ENCODE measurements at places on chromosomes 11 and 22.

DNA sequence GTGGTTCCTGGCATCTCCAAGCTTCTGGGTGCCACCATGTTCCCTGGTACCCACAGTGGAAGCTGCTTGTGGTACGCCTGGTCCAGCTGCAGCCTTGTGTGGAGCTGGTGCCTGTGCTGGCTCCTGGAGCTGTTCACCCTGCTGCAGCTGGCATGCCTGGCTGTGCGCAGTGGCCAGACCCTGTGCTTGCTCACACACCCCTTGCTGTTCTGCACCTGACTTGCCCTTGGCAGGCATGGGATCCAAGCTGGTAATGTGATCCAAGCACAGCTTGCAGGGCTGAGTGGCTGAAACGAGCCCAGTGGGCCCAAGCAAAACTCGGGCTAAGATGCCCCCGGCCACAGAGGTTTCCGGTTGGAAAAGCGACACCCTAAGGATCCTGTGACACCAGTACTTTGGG lies 104.7 kb upstream of the CLMP start:
- DNase-seq, result no peak

- no peak for DNase-seq
These were observed 96.4 kb downstream of the AMOTL1 start for GRCh38 chr11:94864506-94865045.

DNA sequence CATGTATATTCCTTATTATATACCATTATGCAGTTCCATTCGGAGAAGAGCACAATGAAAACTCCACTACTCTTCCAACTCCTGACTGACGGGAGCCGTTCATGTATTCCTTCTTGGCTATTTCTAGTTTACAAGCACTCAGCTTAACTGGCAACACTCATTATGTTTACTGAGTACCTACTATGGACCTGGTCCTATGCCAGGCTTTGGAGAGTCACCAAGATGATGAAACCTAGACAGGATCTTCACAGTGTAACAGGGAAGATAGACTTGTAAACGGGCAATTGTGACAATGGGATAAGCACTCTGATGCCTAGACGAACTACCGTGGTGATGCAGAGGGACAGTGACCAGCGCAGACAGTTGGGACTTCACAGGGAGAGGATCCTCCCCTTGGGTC lies 22.3 kb upstream of the ST3GAL4 start:
- no peak for DNase-seq

DNA sequence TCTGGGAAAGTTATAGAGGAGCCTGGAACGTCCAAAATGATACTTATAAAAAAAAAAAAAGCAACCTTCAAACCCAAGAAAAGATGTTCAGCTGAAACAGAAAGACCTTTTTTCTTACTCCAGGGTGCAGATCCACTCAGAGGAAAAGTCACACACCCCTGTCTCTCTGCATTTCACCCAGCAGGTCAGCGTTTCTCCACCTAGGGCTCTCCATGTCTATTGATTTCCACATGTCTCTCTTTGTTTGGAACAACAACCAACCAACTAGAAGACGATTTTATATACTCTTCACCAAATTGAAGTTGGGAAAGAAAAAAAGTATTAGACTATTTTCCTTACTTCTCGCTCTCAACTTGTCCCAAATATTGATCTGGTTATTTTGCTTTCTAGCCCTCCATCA lies 42.2 kb upstream of the BLID start:
- DNase-seq, result no peak

DNA sequence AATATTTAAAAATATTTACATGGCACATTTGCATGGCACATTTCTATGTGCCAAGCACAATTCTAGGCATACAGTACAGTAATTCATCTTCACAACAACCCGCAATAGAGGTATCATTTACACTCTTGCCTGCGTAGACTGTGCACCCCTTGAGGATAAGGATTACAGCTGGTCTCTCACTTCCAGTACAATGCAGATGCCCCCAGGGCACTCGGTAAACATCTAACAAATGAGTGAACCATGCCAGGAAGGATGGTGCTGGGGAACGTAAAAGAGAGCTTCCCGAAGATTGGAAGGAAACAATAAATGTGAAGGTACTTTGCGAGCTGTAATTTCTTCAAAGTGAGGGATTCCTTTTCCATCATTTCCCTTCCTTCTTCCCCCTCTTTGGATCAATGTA lies 1.3 kb downstream of the PRPF19 start:
- no peak for DNase-seq

DNA sequence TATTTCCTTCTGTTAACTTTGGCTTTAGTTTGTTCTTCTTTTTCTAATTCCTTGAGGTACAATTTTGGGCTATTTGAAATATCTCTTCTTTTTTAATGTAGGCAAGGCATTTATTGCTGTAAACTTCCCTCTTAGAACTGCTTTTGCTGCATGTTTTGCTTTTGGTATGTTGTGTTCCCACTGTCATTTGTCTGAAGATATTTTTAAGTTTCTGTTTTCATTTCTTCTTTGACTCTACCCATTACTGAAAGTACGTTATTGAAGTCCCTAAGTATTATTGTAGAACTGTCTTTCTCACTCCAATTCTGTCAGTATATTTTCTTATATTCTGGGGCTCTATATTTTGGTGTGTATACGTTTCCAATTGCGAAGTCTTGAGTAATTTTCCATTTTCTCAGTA lies 77.9 kb downstream of the KCNQ1OT1 start:
- no peak for DNase-seq

DNA sequence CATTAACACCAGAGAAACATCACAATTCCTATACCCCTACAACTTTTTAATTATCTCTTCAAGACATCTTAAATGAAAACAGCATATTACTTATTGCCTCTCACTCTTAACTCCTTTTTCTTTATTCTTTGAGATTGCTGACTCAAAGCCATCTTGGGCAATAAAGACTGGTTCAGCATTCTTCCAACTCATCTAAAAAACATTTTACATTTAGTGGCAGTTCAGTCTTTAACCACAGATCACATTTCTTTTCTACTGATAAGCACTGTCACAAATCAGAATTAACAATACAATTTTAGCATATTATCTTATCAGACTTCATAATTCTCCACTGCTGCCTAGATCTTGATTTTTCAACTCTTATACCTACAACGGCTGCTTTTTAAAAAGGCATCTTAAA lies 34.0 kb downstream of the SIK3 start:
- no peak for DNase-seq

DNA sequence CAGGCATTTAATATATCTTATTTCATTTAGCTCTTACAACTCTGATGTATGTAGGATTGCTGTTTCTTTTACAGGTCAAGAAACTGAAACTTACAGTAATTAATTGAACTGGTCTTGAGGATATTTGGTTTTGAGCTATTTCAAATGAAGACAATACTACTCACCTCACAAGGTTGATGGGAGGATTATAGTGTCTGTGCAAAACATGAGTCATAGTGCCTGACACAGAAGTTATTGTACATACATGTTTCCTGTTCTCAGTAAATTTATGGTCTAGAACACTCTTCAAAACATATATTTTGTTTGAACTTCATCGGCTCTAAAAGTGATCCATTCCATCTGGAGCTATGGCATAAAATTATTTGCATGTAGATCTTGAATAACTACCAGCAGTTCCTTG lies 61.9 kb downstream of the CECR2 start:
- no peak for DNase-seq

- no peak for DNase-seq
These were observed 154.6 kb downstream of the MAML2 start for GRCh38 chr11:96188243-96189006.

DNA sequence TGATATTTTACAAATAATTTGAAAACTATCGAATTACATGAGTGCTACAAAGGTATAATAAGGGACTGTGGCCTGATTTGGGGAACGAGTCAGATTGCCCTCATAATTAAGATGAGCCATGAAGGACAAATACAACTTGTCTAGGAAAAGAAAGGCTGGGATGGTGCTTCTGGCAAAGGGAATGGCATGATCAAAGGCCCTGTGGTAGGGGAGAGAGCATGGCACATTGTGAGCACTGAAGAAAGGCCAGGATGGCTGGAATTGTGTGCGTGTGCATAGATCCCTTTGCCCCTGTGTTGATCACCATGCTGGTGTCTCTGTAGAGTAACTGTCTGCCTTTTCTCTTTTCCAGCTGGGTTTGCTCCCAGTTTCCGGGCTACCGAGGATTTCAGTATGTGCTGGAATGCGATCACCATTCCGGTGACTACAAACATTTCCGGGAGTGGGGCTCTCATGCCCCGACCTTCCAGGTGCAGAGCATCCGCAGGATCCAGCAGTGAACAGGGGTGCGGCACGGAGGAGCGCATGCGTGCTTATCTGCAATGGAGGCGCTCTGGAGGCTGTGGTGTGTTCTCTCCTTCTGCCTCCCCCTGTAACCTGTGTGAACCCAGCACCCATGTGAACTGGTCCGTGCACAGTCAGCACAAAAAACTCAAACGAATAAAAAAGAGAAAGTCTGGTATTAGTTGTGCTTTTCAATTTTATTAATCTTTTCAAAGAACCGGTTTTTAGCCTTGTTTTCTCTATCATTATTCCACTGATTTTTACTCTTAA lies 8.4 kb downstream of the CRYBA4 start:
- no peak for DNase-seq

GRCh38 chr11:1011320-1011698 lies 25.2 kb downstream of the MUC6 start:
- DNase-seq, result no peak

- no peak for DNase-seq
These were observed 2.1 kb downstream of the ADA2 start for GRCh38 chr22:17217179-17217578.

- no peak for DNase-seq
These were observed 168.9 kb upstream of the CHORDC1 start for GRCh38 chr11:90391756-90392155.

DNA sequence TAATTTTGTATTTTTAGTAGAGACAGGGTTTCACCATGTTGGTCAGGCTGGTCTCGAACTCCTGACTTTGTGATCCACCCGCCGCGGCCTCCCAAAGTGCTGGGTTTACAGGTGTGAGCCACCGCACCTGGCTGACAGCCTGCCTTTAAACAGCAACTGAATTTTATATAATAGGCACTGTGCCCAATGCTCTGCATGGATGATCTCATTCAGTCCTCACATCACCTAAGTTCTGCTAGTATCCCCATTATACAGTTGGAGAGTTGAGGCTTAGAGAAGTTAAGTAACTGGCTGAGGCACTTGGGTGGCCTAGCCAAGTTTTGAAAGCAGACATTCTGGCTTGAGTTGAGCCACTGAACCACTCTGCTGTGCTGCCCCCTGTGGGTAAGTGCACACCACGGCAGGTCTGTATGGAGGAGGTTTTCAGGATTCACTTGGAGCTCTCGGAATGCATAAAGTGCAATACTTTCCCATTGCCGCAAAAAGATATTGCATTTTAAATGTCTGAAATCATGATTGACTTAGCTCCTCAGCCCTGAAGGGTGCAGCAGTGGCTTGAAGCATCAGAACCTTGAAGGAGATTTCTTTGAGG lies 112.4 kb downstream of the LDLRAD3 start:
- DNase-seq, result no peak

GRCh38 chr11:103069367-103069766 lies 22.6 kb downstream of the DCUN1D5 start:
- DNase-seq, result no peak

DNA sequence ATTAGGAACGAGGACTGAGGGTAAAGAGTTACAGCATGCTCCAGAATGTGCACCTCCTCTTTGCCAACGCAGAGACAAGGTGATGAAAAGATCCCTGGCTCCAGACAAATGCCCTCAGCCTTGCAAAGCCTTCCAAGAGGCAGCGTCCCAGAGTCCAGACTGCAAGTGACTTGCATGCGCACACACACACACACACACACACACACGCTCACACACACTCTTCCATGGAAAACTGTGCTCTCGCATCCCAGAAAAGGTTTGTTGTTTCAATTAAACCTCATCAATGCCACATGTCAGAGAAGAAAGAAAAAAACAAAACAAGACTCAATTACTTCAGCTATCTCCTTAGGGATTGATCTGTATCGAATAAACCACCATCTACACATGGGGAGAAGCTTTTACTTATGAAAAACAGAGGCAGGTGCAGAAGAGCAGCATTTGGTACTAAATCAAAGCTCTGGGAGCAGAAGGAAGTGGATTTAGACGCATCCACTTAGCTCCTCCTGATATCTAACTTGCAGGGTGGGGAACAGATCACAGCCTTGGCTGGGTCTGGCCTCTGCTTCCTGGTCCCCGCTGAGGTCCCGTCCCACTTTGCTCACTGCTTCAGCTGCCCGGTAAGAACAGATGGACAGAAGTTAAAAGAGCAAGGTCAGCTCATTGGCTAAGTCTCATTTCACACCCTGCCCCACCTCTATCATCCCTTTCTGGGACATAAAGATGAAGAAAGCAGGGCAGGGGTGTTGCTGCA lies 249.8 kb upstream of the BLID start:
- DNase-seq, result no peak

DNA sequence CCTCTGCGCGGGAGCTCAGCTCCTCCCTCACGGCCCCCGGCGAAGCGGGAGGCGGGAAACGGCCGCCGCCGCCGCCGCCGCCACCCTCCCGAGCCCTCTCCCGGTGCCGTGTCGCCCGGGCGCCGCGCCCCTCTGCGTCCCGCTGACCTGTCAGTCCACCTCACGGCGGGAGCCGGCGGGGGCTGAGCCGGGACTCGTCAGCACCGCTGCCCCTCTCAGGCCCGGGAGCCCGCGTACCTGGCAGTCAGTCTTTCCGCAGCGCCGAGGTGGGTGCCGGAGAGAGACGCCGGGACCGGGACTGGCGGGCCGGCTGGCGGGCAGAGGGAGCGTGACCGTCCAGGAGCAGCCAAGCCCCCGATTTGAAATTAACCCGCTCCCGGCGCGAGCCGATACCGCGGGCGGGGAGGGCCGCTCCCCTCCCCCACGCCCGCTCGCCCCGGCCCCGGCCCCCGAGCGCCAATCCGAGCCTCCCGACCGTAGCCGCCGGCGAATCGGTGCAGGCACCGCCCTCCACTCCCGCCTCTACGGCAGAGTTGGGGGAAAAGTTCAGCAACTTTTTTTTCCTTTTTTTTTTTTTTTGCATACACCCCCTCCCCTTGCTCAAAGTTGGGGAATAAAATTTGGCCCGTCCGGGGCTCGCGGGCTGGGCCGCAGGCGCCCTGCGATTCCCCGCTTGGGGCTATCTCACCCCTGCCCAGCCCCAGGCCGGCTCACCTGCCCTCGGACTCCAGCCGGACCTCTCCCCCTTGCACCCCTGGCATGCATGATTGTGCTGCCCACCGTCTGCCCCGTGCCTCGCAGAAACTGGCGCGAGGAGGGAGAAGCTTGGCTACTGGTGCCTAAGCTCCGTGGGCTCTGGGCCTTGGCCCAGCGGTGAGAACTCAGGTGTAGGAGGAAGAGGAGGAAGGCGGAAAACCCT lies 774 bp upstream of the E2F8 start:
- no peak for DNase-seq

DNA sequence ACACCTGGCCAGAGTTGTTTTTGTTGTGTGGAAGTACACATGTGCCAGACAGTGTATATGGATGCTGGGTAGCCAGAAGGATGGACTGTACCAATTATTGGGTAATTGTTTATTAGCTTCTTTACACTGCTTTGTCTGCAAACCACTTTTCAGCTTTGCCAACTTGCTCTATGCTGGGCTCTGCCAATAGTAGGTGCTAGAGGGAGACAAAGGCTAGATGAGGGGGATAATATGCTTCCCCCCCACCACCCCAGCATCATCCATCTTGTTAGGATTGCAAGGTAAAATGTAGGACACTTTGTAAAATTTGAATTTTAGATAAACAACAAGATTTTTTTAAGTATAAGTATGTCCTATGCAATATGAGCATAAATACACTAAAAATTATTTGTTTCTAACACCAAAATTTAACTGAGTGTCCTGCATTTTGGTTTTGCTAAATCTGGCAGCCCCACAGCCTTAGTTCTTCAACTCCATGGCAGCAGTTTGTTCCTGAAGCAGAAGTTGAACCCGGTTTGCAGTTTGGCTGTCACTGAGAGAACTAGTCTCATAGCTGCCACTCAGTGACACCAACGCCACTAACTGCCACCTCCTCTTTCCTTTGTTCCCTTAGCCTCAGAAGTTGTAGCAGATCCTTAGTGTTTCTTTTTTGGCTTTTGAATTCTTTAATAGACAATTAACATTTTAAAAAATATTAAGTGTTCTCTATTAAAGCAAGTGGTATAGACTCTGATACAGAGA lies 78.8 kb downstream of the CCDC81 start:
- DNase-seq, result peak; percentile 69
